ENCODE measurements at places on chromosomes 7 and 10.

GRCh38 chr10:33939410-33939809 lies 604.9 kb upstream of the NRP1 start:
- DNase-seq, result no peak

GRCh38 chr7:117485118-117485620 lies 5.3 kb downstream of the CFTR start:
- DNase-seq, result no peak

GRCh38 chr7:107850216-107850615 lies 40.8 kb upstream of the DLD start:
- DNase-seq, result no peak

- DNase-seq, result no peak
These were observed 9.1 kb downstream of the SSMEM1 start for GRCh38 chr7:130216750-130217149.

DNA sequence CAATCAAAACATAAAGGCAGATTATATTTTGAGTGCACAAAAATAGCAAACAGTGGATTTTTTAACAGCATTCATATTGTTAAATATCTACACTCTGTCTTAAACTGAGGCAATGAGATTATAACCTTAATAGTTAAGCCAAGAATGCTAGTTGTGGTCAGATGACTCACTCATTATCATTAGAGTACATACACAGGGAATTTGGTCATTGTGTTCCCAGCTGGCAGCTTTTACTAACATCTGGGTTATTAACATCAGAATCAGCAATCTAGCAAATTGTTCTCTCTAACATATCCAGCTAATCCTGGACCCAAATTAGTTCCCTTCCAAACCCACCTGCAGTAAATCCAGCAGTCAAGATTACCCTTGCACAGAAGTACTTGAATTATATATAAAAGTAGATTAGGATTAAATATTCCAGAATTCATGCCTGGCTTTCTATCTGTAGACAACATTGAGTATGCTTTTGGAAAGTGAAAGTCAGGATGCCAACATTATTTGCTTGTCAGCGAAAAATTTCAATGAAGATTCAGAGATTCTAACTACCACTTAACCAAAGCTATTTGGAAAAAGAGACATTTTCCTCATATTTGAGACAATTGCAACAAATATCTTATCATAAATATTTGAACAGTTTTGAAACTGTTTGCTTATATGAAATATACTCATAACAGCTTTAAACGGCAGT lies 1035.6 kb upstream of the PHF14 start:
- DNase-seq, result no peak

GRCh38 chr10:43963379-43963778 lies 314.7 kb upstream of the ZNF32 start:
- no peak for DNase-seq

GRCh38 chr10:43263551-43264343 lies 3.1 kb downstream of the RASGEF1A start:
- DNase-seq, result no peak

- no peak for DNase-seq
These were observed 90.2 kb downstream of the UBE3C start for GRCh38 chr7:157228864-157229422.

GRCh38 chr10:135601-136464 lies 578 bp downstream of the ZMYND11 start:
- DNase-seq, result peak; percentile 92

- no peak for DNase-seq
These were observed 11.7 kb downstream of the SLC39A12 start for GRCh38 chr10:17963431-17963830.

DNA sequence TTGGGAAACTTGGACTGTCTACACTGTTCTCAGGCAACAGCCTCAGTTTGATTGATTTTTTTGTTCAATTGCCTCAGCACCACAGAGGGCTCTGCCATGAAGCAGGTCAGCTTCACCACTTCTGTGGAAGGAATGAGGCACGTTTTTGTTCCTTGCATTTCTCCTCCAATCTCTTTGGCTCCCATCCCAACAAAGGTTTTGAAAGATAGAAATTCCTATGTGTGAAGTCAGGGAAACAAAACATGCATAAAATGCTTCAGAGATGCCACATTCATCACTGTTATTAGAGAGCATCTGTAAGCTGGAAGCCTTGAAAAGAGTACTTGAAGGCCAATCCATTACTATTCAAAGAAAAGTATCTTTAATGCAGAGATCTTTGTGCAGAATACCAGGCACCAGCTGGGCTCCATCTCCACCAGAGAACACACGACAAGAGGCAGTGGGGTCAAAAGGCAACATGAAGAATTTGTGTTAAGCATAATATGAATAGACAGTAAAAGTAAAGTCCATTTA lies 249.1 kb upstream of the LYZL1 start:
- DNase-seq, result no peak

DNA sequence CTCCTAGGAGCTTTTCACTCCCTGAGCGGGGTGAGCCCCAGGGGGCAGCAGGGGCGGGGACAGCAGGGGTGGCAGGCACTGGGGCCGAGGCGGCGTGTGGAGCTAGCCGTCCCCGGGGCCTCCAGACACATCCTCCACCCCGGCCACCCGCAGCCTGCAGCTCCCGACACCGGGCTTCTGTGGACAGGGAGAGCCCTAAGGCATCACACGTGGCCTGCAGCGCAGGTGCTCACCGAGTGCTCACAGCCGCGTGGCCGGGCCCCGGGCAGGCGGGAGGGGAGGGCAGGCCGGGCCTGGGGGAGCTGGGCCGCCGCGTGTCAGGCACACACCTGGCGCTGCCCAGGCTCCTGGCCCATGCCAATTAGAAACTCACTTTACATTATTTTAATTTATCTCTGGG lies 51.4 kb downstream of the MICALL2 start:
- DNase-seq, result no peak

- no peak for DNase-seq
These were observed 115.3 kb downstream of the NKX6-2 start for GRCh38 chr10:132670546-132671227.

DNA sequence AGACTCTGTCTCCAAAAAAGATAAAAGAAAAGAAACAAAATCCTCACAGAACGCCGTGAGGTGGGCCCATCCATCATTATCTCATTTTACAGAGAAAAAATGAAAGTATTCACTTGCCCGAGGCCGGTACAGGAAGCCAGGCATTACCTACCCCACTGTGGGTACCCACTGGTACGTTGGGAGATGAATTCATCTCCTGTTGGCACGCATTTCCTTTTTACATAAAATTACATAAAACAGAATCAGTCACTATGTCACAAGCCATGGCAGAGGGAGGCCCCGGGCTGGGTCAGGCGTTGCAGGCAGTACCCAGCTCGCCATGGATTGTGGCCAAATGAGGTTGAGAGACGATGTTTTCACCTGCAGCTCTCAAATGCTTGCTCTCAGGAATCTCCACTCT lies 38.6 kb upstream of the TNRC18 start:
- DNase-seq, result no peak

- DNase-seq, result no peak
These were observed 25.5 kb downstream of the PRR15 start for GRCh38 chr7:29588900-29589696.

DNA sequence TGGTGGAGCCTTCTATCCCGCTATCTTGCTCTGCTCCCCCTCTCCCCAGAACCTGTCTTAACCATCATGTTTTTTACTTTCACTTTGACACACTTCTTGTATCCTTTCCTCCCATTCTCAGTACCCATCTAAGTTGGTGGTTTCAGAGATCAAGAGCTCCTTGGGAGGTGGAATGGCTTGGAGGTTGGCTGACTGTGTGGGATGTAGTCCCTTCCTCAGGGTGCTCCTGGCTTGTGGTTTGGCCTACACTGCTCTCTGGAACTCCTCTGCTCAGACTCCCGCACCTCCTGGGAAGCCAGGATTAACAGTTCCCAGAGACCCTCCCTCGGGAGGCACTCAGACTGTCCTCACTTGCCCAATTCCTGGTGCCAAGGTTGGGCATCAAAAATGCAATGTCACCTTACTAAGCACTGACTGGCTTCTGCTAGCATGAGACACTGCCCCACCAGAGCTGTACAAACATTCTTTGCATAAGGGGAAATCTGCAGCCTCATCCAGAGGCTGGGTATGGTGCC lies 93.1 kb upstream of the NAMPT start:
- no peak for DNase-seq

GRCh38 chr7:63789378-63790176 lies 209.1 kb upstream of the ZNF722 start:
- no peak for DNase-seq

- no peak for DNase-seq
These were observed 42.2 kb upstream of the SMNDC1 start for GRCh38 chr10:110346914-110347313.

DNA sequence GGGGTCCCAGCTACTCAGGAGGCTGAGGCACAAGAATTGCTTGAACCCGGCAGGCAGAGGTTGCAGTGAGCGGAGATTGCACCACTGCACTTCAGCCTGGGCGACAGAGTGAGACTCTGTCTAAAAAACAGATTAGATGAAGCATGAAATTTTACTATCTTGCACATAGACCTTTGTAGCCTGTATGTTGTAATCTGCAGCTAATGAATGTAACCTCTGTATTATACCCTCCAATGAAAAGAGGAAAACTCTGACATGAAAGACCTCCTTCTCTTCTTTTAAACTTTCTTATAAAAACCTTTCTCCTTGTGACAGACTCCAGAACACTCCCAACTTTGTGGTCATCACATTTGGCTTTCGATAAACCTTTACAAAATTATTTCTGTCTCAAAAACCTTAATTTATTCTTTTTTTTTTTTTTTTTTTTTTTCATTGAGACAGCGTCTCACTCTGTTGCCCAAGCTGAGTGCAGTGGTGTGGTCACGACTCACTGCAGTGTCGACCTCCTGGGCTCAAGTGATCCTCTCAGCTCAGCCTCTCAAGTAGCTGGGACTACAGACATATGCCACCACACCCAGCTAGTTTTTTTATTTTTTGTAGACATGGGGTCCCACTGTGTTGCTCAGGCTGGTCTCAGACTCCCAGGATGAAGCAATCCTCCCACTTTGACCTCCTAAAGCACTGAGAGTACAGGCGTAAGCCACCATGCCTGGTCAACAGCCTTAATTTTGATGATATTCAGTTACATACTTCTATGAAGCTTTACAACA lies 97.4 kb downstream of the SVOPL start:
- DNase-seq, result no peak

- no peak for DNase-seq
These were observed 52.0 kb downstream of the KLRG2 start for GRCh38 chr7:139431459-139431858.

GRCh38 chr10:75712242-75712880 lies 280.9 kb downstream of the LRMDA start:
- peak; percentile 21 for DNase-seq

GRCh38 chr7:24573554-24574338 lies 494 bp downstream of the PALS2 start:
- peak; percentile 86 for DNase-seq

DNA sequence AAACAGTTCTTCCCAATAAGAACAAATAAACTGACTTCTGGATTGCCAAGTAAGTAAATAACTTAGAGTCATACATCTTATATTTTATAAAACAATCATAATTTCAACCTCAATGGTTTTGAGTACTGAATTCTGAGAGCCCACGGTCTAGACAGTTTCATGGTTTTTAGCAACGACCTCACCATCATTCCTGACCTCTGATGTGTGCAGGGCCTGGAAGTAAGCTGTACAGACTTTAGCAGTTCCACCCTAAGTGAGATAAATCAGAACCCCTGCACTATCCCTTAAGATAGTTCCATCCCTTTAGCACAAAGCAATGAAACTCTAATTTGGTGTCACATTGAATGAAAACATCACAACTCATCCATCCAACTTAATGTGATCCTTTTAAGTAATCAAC lies 86.0 kb downstream of the NEBL start:
- DNase-seq, result no peak

- DNase-seq, result no peak
These were observed 59.8 kb downstream of the MAPK8 start for GRCh38 chr10:48366261-48366660.

DNA sequence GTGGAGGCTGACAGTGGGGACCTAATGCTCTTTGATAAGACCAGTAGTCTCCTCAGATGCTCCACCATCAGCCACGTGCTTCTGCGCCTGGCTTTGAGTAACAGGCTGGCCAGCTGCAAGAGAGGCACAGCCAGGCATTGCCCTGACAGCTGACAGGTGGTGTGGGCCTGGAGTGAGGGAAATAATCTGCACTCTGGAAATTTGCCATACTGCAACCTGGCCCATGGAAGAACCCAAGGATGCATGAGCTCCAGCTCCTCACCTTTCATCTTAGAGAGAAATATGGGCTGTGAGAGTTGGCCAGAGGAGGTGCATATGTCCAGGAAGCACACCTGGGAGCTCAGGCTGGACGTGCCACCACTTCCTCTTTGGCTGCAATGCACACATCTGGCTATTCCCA lies 118.9 kb downstream of the PLXDC2 start:
- DNase-seq, result no peak

DNA sequence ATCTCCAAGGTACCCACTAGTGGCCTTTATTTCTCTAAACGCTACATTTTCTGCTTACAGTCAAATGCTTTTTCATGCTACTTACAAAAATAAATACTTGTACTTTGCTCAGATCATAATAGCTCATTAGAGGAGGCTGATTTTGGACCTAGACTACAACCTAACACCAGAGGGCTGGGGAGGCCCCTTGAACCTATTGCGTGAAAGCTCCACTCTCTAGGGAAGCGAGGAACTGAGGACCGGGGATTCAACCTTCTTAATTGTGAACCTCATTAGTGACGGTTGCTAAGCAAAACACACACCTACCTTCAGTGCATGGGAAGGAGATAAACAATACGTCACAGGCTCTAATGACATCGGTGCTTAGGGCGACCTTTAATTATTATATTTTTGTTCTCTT lies 92.1 kb downstream of the EBF3 start:
- no peak for DNase-seq

GRCh38 chr7:125057963-125058362 lies 128.3 kb upstream of the POT1 start:
- DNase-seq, result no peak

GRCh38 chr7:91326516-91327199 lies 62.4 kb downstream of the FZD1 start:
- DNase-seq, result no peak

- no peak for DNase-seq
These were observed 104.1 kb upstream of the SLC25A13 start for GRCh38 chr7:96426027-96426426.

DNA sequence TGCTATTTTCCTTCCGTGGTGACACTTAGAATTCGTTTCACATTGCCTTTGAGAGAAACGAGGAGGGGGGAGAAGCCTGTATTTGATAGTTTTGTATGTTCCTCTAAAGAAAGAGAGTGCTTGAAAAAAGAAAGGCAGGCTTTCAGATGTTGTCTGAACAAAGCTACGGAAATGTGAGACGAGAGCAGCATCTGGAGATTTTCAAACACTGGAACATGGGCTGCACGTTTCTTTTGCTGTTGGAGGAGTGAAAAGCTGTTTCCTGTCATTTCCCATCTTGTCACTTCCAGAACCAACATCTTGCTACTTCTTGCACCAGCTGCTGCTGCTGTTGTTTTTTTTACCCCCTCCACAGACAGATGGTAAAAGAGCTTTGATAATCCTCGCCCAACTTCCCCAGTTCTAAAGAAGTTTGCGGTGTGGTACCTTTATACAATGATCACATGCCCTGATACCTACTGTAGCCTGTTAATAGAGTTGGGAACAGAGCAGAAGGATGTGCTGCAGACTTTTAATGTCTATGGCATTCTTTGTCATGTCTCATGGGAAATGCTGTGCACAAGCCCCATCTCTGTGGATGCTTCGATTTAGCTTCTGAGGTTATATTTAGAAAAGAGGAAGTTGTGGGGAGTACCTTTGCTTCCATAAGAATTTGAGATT lies 408.1 kb downstream of the AUTS2 start:
- DNase-seq, result peak; percentile 28
